ENCODE measurements at places on chromosomes 1 and 21.
A peak's percentile ranks its signal among the peaks of the same experiment; 100 is the strongest.

DNA sequence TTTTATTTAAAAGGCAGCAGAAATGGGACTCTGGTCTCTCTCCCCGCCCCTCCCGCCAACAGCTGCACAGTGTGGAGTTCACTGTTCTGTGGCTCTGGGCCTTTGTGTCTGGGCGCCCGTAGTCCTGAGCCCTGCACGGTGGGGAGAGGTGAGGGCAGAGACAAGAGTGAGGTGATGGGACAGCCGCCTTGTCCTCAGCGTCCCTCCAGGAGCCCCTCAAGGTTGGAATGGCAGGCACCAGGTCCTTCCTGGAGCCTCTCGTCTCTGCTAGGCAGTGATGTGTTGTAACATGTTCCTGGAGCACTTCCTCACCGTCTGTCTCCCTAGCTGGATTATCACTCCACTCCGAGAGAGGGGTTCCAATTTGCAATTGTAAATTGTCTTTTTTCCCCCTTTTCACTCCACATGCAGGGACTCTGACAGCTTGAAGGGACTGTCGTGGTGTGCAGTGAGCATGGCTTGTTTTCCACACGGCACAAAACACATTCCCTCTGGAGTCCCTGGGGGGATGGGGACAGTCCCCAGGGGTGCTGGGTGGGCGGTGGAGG, 44.6 kb upstream of the C1orf174 start:
- DNase-seq: no peak

GRCh38 chr21:31580866-31581276, 78.6 kb upstream of the SOD1 start:
- peak; percentile 59 for DNase-seq

GRCh38 chr21:35361988-35362387, 312.9 kb upstream of the RUNX1 start:
- no peak for DNase-seq

GRCh38 chr1:73034271-73034670, 751.9 kb upstream of the NEGR1 start:
- DNase-seq: no peak

DNA sequence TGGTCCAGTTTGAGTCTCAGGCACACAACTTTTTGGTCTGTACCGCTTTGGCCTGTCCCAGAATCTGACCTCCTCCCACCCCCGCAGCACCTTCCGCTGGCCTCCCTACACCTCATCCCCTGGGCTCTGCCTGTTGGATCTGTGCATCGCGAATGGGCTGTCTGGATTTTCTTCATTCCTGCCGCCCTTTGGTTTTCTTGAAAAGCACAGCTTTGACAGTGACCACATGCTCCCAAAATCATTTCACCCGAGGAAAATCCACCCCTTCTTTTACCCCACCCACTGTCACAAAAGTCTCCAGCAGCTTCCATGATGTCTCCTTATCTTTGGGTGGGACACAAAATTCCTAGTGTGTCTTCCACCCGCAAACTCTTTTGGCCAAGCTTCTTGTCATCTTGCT, 65.0 kb upstream of the SSX2IP start:
- no peak for DNase-seq

DNA sequence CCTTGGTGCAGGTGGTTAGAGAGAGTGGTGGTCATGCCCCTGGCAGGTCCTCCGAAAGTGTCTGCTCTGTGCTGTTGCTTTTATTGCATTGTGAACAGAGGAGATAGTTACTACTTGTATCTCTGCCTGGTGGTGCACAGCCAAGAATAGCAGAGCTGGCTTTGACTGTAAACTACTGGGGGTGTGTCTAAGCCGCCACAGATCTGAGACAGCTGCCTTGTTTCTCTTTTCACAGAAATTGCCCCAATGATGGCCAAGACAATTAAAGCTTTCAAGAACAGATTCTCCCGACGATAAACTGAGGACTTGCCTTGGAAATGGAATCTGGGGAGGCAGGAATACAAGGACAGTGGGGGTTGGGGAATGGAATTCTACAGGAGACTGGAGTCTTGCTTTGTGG, 16.0 kb downstream of the ELOA start:
- no peak for DNase-seq

DNA sequence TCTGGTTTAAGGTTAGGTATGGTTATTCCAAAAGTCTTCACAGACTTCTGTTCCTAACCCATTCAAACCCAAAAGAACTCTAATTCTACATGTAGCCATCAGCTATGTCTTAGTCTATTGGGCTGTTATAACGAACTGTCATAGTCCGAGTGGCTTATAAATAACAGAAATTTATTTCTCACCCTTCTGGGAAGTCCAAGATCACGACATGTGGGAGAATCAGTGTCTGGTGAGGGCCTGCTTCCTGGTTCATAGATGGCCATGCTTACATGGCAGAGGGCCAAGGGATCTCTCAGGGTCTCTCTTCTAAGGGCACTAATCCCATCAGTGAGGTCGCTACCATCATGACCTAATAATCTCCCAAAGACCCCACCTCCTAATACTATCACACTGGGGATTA, 103.0 kb upstream of the PPP2R5A start:
- DNase-seq: no peak

GRCh38 chr1:41319807-41320711, 41.2 kb upstream of the FOXO6 start:
- no peak for DNase-seq

DNA sequence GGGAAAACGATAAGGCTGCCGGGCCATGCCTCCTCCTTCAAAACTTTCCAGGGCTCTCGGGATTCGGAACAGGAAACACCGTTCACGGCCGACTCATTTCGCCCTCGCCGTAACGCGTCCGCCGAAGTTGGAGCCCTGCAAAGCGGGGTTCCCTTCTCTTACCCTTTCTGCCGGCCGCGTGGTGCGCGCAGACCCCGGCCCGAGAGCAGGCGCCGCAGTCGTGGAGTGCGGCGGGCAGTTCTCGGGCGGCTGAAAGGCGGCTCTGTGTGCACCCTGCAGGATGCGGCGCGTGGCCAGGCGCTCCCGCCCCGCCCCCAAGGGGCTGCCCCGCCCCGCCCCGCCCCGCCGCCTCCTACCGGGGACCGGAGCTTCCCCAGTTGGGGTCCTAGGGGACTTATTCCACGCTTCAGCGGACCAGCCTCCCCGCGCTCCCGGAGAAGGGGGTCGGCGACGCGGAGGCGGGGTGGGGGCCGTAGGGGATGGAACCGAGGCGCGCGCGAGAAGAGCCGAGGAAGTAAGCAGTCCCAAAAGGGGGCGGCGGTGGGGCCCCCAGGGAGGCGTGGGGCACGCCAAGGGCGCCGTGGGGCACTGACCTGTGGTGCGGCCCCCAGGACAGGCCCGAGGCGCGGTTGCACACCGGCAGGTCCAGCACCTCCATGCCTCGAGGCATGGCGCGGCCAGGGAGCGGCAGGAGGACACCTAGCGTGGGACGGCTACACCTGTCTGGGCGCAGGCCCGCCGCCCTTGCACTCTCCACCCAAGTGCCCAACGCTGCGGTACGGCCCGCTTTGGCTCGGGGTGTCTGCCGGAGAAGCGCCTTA, at the start of gene MCOLN2:
Gene MCOLN2 (minus strand): TSS at position 268 of the 821 bp plus-strand sequence. CDS start 241 bp downstream, at position 27.
- no peak for DNase-seq

DNA sequence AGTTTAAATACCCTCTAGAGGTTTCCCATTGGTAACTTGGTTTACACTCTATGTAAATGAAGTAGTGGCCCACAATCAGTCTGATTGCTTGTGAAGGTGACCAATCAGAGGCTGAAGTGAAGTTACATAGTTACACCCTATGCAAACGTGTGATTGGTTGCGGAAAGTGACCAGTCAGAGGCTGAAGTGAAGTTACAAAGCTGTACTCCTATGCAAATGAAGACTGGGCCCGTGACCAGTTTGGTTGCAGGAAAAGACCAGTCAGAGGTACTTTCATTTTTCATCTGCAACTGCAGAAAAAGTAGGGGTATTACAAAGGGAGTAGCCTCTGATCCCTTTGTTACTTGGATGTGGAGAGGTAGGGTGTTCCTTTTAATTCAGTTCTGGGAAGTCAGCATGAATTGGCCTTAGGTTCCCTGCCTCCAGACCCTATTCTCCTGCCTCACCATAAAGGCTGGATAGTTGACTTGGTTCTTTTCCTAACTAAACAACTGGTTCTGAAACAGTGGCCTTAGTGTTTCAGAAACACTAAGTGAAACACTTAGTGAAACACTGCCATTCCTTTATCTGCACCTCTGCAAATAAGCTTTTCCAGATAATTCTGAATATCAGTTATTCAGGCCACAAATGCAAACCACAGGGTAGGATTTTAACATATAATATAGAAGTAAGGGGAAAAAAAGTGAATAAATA, 39.3 kb downstream of the MAGI3 start:
- DNase-seq: no peak

DNA sequence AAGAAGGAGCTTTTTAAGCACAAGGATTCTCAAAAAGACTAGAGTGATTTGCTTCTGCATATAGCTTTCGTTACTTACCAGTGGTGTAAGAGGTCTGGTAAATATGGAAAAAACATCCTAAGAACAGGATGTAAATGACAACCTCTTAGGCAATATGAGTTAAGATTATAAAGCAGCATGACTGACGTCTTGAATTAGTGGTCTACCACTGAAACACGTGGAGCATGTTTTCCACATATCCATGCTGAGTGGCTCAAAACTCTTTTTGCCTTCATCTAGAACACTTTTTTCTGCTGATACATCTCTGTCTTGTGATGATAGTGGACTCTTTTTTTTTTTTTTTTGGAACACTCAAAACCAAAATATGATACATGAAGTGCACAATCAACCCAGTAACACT, 44.6 kb downstream of the RCAN1 start:
- DNase-seq: no peak

- DNase-seq: peak; percentile 79
Observed at GRCh38 chr1:220300442-220301121, 28.3 kb upstream of the RAB3GAP2 start.

DNA sequence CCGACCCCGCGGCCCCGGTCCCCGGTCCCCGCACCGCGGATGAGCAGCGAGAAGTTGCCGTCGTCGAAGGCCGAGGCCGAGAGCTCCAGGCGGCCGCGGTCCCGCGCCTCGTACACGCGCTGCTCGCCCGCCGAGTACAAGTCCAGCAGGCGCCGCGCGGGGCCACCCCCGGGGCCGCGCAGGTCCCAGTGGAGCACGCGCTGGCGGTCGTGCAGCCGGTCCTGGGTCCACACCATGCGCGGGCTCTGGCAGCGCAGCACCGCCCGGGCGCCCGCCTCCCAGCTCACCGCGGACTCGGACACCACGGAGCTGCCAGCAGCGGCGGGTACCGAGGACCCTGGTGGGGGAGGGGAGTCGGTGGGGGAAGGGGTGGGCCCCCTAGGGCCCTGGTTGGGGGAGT, 2.9 kb downstream of the MXRA8 start:
- no peak for DNase-seq

DNA sequence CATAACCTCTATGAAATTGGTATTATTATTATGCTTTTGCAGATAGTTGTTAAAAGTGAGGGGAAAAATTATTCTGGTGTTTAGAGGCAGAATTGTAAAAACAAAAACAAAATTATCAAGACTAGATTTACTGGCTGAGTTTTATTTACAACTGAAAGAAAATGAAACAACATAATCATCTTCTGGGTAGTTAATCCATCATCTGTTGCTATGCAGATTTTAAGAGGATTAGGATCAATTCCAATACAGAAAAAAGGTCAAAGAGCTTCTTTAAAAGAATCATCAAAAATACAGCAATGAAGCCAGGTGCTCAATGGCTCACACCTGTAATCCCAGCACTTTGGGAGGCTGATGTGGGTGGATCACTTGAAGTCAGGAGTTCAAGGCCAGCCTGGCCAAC, 8.3 kb downstream of the GOLT1A start:
- DNase-seq: no peak

- DNase-seq: no peak
Observed at GRCh38 chr1:112509005-112509659, 367 bp downstream of the WNT2B start.

DNA sequence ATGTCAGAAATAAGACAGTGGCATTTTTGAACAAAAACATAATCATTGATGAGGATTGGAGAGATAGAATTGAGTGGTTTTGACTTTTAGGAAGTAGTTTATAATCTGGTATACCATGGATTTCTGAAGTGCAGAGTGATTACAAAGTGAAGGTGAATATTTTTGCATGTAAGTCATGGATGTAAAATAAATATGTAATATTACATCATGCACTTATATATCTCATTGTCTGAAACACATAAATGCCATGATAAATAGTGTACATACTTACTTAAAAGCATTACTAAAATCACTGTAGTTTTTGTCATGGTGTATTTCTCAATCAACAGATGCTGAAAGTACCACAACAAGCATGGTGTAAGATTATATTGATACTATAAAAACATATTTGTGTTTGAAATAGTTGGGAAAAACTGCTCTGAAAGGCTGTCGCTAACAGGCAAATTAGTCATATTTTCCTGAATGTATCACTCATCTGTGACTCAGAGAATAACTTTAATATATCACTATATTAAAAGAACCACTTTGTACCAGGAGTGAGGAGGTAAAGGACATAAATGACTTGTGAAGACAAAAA, 24.8 kb upstream of the RGS18 start:
- DNase-seq: no peak
